ENCODE measurements at places on chromosomes 7 and 10.

DNA sequence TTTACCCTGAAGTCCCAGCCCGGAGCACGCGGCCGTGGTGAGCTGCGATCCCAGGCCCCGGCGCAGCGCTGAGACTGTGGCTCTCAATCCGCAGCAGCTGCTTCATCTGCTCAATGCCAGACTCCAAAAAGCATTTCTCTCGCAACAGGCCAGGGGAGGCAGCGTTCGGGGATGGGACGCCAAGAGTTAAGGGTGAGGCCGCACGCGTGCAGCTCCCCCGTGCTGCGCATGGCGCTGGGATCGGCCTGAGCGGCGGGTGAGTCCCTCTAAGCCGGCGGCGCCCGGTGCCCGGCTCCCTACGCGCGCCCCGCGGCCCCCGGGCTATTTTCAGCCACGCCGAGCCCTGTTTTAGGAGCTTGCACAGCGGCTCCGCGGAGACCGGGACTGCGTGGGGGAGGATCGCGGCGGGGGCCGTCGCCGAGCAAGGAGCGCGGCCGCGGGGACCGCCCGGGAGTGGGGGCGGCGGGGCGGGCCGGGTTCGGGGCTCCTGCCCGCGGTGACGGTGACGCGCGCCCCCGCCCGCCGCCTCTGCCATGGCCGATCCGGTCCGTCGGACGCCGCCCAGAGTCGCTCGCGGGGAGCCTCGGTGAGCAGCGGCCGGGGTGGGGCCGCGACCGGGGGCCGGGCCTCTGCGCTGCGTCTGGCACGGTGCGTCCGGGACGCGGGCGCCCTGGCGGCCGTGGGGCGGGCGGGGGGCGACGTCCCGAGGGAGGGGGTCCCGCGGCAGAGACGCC is 29.4 kb upstream of the JAKMIP3 start:
- no peak for DNase-seq

- no peak for DNase-seq
Measured at GRCh38 chr7:46286356-46286755, 365.3 kb upstream of the IGFBP3 start.

DNA sequence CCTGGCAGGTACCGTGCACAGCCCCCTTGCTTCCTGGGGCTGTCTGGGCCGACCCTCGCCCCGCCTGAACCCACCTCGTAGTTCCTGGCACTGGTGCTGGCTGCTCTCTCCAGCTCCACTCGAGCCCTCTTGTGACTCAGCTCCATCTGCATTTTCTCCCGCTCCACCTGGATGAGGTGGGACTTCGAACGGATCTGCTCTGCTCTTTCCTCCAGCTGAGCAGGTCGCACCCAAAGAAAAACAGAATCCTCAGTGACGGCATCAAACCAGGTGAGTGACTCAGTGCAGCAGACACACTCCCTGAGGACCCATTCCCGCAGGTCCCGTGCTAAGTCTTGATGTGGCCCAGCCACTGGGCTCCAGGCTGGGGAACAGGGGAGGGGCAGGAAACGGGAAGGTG is 7.4 kb downstream of the MAD1L1 start:
- no peak for DNase-seq

DNA sequence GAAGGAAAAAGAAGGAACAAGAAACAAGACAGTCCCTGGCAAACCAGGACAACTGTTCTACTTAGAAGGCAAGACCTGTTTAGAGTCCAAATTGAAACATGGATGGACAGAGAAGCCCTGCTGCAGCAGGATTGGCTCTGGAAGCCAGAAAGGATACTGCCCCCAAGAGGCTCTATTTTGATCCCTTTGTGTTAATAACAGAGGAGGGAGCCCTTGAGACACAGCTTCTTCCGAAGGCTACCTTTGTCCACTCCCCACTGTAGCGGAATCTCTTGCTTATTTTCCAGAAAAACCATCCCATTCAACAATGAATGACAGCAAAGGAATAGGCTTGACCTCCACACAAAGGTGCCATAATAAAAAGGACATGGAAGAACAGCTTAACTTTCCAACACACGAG is 120.3 kb upstream of the FOXK1 start:
- no peak for DNase-seq

- DNase-seq: no peak
Measured at GRCh38 chr7:149797771-149798170, 24.4 kb upstream of the ZNF467 start.

- no peak for DNase-seq
Measured at GRCh38 chr7:102424787-102425218, 8.6 kb upstream of the ORAI2 start.

DNA sequence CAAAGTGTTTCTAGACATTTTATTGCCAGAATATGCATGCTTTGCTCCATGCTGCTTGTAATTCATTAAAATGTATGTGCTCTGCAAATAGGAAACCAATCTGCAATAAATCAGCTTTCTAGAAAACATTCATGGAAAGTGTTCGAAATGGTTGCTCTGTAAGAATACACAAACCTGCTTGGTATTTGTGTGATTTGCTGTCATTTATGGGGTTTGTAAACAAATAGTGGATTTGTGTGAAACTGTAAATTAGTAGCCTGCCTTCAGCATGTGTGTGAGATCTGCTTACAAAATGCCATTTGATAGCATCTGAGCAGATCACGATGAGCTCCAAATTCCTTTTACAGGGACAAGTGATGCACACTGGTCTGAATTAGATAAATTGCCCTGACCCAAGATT is 219.0 kb upstream of the CSTF2T start:
- no peak for DNase-seq

- DNase-seq: peak; percentile 41
Measured at GRCh38 chr7:141220263-141220880, 146.5 kb downstream of the TMEM178B start.

Data from NCI-H1092 (cell line).